ENCODE measurements at places on chromosomes 4 and X.
A peak's percentile ranks its signal among the peaks of the same experiment; 100 is the strongest.

- DNase-seq = no peak
Measured at GRCh38 chr4:12260453-12260852, 831.8 kb upstream of the HS3ST1 start.

GRCh38 chrX:12308420-12308819 is 170.1 kb downstream of the FRMPD4 start:
- no peak for DNase-seq

- DNase-seq = peak; percentile 67
Measured at GRCh38 chr4:8383451-8384160, 56.9 kb downstream of the ACOX3 start.

DNA sequence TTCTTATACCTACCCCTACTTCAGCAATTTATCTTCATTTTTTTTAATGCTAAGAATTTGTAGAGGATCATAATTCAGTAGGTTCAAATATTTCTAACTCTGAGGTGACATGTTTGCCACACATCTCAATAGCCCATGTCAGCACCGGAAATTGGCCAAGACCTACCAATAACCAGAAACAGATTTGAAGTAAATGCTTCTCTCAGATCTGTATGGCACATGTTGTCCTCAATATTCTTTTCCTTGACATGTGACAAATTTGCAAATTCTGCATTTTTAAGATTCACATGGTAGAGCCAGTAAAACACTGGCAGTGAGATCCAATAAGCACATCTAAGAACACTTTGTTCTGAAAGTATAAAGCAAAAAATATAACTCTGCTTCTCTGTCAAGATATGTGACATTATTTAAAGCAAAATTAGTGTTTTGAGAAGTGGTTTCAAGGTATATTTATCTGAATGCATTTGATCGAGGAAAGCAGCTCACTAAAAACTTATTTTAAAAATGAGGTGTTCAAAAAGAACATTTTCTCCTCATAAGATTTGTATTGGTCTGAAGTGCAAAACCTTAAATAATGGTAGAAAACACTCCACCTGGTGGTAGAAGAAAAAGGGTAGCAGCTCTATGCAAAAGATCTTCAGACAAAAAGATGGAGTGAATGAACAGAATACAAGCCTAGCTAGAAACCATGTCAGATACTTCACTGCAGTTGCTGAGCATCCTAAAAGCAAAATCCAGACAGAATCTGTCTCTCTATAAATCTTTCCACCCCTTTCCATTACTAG is 513.8 kb upstream of the FAM241A start:
- peak; percentile 37 for DNase-seq

DNA sequence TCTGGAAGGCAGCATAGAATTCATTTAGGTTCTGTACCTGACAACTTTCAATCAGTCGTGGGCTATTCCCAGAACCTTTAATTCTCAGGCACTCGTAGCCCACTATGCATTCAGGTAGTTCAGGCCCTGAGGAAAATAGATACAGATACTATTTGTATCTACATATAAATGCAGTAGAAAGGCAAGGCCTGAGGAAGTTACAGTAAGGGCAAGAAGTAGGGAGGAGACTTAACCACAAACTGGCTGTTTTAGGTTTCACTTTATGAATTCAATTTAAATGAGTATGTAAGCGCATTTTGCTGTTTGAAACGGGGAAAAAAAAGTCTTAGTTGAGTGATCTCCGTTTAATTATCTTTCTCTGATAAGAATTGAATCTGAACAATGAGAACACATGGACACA is 529.4 kb upstream of the ATOH1 start:
- DNase-seq = no peak

All from iris pigment epithelial cell (primary cell).